ENCODE measurements at places on chromosomes 12 and 14.

DNA sequence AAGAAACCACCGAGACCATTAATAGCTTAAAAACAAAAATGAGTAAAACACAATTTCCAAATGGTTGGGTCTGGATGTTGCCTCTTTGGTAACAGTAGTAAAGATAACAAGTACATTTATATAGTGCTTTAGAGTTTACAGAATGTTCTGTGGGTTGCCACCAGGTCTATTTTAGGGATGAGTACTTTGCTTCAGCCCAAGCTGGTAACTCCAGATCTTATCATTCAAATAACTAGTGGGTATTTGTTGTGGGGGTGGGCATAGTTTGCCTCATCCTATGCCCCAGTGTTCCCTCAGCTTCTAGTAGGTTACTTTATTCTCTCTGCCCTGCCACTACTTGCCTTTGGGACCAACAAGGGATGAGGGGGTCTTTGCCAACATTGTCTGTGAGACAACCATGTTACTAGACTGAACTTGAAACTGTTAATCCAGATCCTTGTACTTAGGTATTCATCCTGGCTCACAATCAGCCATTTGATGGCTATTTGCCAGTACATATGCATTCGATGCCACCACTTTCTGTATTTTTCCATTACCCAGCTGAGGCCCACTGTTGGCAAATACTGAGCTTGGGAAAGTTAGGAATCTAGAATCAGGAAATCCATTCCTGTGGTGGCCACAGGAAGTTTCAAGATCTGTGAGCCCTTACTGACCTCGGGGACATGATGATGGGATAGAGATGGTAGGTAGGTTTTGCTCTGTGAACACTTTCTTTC is 17.6 kb upstream of the AKAP6 start:
- DNase-seq = no peak

GRCh38 chr12:120842595-120842994 is 61.6 kb downstream of the SPPL3 start:
- DNase-seq = no peak

DNA sequence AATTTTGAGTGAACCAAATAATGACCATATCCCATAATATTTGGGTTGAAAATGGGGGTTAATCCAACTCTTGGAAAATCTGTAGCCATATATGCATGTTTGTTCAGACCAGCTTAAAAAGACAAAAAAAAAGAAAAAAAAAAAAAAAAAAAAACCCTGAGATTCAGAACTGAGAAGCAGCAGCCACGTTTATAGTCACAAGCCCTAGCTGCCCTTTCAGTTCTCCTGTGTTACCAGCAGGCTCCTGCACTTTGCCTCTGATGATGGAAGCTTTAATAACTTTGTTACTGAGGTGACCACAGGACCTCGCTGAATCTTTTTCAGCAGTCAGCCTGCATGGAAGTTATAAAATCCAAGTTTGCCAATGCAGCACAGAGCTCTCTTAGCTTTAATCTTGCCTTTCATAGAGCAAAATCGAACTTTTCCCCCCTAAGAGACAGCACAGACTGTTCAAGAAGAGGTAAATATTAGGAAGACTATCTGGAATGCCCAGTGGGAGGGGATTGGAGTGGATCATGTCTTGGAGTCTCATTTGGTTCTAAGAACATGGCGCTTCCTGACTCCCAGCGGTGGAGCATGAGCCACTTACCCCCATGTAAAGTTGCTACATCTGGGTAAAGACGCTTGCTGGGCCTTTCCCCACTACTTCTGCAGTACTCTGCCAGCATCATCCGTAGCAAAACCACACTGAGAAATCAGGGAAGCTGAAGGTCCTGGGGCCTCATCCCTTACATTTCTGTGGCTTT is 20.6 kb downstream of the GNG2 start:
- no peak for DNase-seq

DNA sequence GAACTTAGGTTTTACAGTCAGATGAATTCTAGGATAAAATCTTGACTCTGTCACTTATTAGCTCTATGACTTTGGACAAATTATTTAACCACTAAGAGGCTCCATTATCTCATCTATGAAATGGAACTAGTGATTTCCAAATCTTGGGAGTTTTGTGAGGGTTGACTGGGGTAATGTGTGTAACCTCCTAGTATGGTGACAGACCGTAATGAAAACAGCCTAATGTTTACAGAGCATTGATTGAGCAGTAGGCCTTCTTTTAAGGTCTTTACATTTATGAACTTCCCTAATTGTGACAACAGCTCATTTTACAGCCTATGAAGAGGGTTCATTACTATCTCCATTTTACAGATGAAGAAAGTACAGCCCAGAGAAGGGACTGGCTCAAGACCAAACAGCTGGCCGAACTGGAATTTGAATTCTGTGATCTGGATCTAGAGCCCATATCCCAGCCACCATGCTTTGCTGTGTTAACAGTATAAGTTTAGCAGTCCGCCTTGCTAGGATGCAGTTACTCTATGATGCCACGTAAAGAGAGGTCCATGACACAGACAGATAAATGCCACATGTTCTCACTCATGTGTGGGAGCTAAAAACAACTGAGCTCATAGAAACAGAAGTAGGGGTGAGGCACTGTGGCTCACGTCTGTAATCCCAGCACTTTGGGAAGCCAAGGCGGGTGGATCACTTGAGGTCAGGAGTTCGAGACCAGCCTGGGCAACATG is 9.1 kb upstream of the FBXL14 start:
- DNase-seq = no peak

GRCh38 chr12:8082808-8083100 is 680 bp downstream of the NECAP1 start:
- no peak for DNase-seq

DNA sequence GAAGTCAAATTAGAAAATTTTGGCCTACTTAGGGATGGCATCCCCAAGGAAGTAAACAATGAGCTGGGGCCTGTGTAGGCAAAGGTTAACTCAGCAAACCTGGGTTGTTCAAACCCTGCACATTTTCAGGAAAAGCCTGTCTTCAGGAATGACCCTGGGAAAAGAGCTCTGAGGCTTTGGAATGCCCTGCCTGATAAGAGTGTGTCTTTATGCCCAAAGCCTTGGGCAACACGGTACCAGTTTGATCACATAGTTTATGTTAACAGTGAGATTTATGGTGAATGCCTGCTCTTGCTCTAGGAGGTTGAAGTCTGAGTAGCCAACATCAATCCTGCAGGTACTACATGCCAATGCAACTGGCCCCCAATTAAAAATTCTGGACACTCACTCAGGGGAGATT is 28.2 kb upstream of the STAB2 start:
- DNase-seq = no peak

- no peak for DNase-seq
Observed at GRCh38 chr12:112969547-112970306, 8.6 kb upstream of the OAS2 start.

DNA sequence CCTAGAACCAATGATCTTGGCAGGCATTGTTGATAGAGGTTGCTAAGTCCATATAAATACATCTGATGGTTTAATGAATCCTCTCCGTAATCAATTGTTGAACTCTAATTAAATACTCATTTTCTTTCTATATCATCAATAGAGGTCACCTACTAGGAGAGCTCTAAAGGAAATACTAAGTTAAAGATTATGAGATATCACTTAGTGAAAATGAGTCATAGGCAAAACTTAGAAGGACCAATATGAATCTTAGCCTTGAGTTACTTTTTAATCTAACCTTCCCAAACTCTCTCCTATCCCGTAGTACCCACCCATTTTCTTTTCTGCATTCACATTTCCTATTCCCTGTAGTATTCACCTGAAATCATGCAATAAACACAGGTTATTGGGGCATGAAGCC is 50.2 kb downstream of the MBIP start:
- DNase-seq = no peak

- DNase-seq = no peak
Observed at GRCh38 chr14:102495491-102496330, 13.9 kb downstream of the ANKRD9 start.

All from NCI-H524 treated with DMSO at 0.1 percent for 48 hours (cell line).